ENCODE measurements at places on chromosomes 12 and 14.

DNA sequence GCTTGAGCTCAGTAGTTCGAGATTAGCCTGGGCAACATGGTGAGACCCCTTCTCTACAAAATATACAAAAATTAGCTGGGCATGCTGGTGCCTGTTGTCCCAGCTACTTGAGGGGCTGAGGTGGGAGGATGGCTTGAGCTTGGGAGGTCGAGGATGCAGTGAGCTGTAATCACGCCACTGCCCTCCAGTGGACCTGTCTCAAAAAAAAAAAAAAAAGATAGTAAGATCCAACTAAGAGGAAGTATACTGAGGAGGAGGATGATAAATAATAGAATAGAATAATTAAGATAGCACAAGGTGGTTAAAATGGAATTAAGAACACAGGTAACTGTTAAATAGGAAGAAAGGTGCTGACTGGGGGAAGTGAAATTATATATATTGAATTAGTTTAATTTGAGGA, 37.0 kb upstream of the BAZ1A start:
- no peak for DNase-seq

DNA sequence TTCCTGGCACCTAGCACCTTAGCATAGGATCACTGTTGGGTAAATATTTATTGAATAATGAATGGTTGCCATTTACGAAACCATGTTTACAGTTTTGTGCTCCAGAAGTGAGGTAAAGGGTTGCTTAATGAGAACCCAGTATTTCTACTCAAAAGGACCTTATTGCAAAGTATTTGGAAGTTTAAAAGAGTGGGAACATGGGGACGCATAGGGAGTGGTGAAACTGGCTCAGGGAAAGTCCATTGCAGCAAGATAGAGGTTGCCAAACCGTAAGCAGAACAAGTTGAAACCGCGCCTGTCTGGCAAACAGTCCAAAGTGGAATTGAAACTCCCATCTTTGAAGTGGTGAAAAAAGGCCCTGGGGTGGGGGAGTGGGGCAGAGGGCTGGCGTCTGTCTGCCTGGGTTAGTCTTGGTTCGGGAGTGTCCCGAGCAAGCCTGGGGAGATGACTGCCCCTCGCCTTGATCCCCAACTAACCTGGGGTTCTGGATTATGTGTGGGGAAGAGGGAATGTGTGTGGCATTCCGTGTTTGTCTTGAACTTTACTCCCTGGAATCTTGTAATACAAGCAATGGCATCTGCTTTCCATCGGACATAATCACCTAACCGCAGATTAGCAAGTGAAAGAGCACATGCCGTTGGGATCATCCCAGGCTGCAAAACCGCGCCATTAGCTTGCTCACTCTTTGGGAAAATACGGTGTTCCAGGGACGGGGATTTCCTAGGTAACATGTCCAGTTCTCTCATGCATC, 7.2 kb downstream of the ALDH2 start:
- DNase-seq = no peak

- no peak for DNase-seq
These were observed 35.2 kb upstream of the KLRD1 start for GRCh38 chr12:10272467-10272866.

GRCh38 chr12:9936591-9936990, 4.4 kb upstream of the CLEC2A start:
- no peak for DNase-seq

- no peak for DNase-seq
These were observed 34.0 kb downstream of the CHGA start for GRCh38 chr14:92956961-92957360.

DNA sequence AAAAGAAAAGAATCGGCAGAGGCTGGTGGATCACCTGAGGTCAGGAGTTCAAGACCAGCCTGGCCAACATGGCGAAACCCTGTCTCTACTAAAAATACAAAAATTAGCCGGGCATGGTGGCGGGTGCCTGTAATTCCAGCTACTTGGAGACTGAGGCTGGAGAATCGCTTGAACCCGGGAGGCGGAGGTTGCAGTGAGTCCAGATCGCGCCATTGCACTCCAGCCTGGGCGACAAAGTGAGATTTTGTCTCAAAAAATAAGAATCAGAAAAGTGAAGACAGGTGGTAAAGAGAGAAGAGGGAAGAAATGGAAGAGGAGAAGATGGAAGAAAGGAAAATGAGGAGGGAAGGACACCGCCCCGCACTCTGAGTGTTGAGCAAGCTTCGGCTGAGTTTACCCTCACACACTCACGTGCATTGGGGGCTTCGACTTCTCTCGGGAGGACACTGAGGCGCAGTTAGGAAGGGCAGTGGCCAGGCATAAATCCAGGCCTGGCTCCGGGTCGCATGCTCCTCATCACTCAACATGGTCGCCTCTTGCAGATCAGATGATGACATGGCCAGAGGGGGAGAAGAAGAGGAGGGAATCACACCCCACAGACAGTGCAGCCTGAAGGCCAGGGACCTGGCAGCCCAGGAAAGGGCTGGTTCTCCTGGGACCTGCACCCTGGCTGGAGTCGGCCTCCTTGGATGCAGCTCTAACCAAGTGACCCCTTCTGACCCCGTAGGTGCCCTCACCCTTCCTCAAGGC, 61.1 kb downstream of the PRMT8 start:
- DNase-seq = no peak

DNA sequence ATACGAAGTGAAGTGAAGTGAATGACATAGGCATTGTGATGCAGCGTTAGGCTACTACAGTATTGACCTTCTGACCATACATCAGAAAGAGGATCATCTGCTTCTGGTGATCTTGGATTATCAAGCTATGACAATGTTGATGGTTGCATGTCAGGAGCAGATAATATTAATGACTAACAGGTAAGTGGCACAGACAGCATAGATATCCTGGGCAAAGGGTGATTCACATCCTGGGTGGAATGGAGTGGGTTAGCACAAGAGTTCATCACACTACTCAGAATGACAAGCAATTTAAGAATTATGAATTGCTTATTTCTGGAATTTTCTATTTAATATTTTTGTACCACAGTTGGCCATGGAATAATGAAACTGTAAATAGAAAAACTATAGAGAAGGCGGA, 397.9 kb upstream of the ATP2B1 start:
- no peak for DNase-seq

DNA sequence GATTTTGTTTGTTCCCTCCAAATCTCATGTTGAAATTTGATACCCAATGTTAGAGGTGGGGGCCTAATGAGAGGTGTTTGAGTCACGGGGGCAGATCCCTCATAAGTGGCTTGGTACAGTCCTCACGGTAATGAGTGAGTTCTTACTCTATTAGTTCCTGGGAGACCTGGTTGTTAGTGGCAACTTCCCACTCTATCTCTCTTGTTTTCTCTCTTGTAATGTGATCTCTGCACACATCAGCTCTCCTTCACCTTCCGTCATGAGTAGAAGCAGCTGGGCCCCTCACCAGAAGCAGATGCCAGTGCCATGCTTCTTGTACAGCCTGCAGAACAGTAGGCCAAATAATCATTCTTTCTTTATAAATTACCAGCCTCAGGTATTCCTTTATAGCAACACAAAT, 29.6 kb upstream of the KCNK10 start:
- no peak for DNase-seq

DNA sequence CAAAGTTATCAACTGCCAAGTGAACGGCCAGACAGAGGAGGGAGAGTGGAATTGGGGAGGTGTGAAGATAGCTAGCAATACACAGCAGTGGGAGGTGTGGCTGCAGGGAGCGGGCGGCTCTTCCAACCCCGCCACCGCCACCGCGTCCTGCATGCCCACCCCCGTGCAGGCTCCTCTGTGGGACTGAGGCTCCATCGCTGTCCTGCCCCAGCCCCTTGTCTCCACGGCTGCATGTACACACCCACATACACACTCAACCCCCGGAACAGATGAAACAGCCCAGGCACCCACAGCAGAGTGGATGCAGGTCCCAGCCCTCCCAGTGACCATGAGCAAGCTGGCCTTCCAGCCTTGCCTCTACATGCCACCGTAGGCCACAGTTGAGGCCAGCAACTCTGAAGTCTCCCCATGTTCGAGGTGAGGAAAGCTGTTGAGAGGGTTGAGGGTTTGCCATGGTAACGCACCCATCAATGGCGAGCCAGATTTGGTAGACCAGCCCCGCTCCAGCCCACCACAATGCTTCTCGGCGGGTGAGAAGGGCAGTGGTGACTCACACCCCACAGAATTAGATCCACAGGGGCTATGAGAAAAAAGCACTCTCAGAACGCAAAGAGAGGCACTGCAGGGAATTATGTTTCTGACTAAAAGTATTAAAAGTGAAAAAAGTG, 39.3 kb downstream of the PITPNM2 start:
- no peak for DNase-seq

DNA sequence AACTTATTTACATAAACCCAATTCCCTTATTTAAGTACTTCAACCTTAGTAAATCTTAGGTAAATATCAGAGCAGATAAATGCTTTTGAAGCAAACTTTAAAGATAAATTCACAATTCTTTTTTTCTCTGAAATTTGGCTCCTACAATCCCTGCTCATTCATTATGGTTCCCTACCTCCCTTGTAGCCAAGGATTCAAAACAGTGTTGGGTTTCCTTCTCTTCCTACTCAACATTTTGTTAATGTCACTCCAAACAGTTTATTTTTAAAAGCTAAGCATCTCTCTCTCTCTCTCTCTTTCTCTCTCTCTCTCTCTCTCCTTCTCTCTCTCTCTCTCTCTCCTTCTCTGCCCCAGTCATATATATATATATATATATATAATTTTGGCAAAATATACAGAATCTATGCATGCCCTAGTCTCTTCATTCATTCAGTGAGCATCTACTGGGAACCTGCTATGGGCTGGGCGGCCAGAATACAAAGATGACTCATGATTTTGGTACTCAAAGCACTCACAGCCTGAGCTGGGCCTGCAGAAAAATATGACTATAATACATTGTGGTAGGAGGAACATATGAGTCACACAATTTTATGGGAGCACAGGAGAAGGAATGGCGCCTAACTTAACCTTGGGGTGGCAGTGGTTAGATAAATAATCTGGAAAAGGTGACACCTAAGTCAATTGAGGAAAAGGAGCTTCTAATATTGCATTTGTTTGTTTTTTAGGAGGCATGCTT, 123.7 kb upstream of the DHRS4 start:
- no peak for DNase-seq

DNA sequence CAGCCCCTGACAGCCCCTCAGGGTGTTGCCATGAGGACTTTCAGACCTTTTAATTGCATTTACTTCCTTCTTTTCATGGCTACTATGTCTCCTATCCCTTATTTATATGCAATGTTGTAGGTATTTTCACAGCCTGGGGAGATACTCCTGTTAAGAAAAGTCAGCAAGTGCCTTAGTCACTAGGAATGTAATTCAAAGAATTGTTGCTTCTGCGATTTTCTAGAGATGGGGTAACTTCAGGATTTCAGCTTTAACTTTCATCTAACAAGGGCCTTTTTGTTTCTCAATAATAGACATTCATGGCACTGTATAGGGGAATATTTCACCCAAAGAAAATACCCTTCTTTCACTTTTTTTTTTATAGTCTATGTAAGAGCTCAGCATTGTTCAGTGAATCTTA, 533.3 kb upstream of the MIS18BP1 start:
- no peak for DNase-seq

GRCh38 chr14:94120667-94121340, 8.6 kb downstream of the IFI27L2 start:
- DNase-seq = no peak

- no peak for DNase-seq
These were observed 37.5 kb downstream of the ZFC3H1 start for GRCh38 chr12:71626098-71626497.

GRCh38 chr12:50132505-50133135, 20.6 kb downstream of the COX14 start:
- no peak for DNase-seq

- DNase-seq = no peak
These were observed 113.6 kb downstream of the TAOK3 start for GRCh38 chr12:118259079-118259478.

- DNase-seq = no peak
These were observed 51.8 kb downstream of the PPP2R5C start for GRCh38 chr14:101813171-101813759.

DNA sequence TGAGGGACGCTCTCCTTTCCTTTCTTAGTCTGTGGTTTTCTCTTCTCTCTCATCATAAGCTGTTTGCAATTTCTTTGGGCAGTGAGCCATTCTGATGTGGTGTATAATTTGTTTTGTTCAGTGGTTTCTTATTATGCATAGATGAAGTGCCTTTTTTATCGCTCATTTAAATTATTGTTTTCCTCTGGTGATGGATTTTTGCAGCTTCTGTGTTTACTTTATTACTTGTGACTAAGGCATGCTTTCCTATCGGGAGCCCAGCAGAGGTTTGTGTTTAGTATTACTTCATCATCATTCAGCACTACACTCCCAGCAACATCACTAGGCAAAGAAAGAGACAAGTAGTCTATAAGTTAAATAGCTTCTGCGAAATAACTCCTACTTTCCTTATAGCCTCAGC, 586.6 kb upstream of the NOVA1 start:
- no peak for DNase-seq

- no peak for DNase-seq
These were observed 18.6 kb downstream of the PPTC7 start for GRCh38 chr12:110564471-110564991.

- DNase-seq = no peak
These were observed 93.3 kb downstream of the RFLNA start for GRCh38 chr12:124388038-124388671.

DNA sequence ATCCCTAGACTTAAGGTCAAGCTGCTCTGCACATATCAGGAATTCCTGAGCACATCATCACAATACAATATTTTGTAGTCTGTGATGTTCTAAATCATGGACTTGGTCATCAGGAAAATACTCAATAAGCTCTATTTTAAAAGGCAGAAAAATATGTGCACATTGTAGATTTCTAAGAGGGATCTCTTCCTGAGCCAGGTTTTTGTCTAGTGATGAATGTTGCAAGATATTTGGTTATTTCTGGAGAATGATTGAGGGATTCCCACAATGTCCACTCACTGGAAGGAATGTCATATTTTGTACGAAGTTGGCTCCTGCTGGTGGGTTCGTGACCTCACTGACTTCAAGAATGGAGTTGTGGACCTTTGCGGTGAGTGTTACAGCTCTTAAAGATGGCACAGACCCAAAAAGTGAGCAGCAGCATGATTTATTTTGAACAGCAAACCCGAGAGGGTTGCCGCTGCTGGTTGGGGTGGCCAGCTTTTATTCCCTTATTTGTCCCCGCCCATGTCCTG, 300.9 kb upstream of the DCN start:
- no peak for DNase-seq

- DNase-seq = no peak
These were observed 52.5 kb downstream of the BEGAIN start for GRCh38 chr14:100534528-100535286.

- DNase-seq = no peak
These were observed 12.5 kb upstream of the INF2 start for GRCh38 chr14:104676694-104677511.

GRCh38 chr12:23238190-23238589, 613.2 kb downstream of the ETNK1 start:
- DNase-seq = no peak

GRCh38 chr14:49991491-49991890, 98.6 kb downstream of the ARF6 start:
- DNase-seq = no peak
